Fibroblast of the conjunctiva (primary cell): ENCODE measurements at places on chromosomes 12 and 14.

DNA sequence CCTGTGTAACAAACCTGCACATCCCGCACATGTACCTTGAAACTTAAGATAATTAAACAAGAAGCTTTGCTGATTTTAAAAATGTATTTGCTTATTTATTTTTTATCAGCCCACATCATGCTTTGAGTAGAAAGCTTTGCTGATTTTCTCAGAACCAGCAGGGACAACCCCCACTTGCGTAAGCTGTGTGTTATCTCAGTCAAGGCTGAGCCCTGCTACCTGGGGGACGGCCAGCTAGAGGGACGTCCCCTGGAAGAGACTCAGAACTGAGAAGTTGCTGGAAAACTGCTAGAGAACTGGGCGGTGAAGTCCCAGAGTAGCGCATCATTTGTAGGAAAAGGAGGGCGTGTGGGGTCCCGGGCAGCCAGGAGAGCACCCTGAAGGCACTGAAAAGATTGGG, 4.1 kb upstream of the PLEK2 start:
- no peak for DNase-seq

DNA sequence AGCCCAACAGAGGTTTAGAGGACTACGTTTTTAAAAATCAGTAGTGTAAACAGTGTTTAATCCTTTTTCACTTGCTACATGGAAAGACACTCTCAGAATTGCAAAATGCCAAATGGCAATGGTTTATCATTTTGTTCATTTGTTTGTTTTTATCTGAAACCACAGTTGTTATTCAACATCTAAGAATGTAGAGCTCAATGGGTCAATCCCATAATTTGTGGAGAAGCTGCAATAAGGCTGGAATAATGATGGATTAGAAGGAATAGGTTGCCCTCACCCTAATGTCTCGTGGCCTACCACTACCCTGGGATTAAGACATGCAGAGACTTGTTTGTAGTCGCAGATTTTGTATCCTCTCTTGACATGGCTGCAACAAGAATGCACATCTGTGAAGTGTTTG, 115.7 kb downstream of the LLPH start:
- DNase-seq = no peak

GRCh38 chr12:13581031-13581430, 384.5 kb downstream of the EMP1 start:
- DNase-seq = no peak

DNA sequence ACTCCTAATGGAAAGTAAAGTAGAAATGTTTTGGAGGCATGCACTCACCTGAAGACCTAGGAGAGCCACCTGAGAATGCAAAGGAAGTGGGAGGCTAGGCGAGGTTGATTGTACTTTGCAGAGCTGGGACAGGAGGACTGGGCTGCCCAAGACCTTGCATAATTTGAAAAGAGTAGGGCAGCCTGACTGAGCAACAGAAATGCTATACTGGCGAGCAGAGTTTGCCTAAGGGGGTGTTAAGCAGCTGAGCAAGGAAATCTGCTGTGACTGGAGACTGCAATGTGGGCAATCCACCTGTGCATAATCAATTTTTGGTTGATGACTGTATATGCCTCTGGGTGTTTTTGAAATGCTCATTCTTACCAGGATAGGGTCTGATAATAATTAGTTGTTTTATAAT, 834.1 kb downstream of the TRHDE start:
- DNase-seq = no peak

DNA sequence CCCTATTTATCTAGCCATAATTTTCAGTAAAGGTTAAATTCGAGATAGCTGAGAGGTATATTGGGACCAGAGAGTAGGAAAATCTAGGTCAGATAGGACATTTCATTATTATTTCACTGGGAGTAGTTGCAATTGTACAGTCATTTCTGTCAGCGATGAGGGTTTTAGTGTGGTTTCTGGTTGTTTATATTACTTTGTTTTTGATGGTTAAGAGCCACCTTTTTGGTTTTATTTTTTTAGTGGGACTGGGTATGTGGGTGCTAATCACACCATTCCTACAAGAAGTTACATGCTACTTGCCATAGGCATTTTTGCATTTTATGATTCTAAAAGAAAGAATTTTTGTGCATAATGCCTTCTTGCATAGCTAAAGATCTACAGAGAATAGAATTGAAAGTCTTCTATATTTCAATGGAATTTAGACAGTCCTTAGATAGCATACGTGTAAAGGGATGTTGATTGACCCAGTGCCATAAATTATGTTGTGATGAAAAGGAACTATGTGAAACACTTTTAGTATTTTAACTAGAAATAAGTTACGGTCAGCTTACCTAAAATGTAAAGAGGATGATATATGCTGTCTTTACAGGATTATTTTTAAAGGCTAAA, 85.2 kb downstream of the KTN1 start:
- no peak for DNase-seq

DNA sequence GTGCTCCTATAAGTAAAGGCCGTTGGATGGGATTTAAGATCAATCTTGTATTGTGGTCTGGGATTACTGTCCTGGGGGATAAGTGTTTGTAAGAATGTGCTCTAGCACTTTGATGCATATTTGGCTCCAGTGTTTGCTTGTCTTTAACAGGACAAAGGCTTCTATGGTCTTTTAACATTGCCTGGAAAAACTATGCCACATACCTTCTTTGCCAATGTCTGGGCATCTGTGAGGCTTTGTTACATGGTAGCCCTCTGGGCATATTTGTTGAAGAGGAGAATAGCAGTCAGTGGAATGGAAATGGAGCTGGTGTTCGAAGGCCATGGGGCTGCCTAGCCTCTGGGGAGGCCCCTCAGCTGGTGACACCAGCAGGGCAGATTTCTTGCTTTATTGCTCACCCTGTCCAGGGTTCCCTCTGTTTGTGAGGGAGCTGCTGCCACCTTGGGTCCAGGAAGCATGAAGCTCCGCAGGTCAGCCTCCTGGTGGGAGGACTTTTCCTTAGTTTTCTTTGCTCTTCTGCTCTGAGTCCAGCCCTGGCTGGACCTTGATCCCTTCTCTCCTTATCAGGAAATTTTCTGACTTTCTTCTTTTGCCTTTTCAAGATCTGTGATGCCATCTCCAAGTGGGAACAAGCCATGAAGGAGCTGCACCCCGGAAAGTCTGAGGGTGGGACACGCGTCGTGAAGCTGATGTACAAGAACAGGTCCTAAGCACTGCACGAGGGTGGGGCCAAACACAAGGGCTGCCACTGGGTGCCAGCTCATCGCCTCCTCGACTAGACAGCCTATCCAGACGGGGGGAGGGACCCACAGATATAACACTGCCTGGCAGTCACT, 19.5 kb downstream of the PIGH start:
- no peak for DNase-seq

- DNase-seq = no peak
These were observed 294.4 kb downstream of the TMTC2 start for GRCh38 chr12:82981150-82981549.

- no peak for DNase-seq
These were observed 10.8 kb downstream of the C14orf132 start for GRCh38 chr14:96049932-96050331.

DNA sequence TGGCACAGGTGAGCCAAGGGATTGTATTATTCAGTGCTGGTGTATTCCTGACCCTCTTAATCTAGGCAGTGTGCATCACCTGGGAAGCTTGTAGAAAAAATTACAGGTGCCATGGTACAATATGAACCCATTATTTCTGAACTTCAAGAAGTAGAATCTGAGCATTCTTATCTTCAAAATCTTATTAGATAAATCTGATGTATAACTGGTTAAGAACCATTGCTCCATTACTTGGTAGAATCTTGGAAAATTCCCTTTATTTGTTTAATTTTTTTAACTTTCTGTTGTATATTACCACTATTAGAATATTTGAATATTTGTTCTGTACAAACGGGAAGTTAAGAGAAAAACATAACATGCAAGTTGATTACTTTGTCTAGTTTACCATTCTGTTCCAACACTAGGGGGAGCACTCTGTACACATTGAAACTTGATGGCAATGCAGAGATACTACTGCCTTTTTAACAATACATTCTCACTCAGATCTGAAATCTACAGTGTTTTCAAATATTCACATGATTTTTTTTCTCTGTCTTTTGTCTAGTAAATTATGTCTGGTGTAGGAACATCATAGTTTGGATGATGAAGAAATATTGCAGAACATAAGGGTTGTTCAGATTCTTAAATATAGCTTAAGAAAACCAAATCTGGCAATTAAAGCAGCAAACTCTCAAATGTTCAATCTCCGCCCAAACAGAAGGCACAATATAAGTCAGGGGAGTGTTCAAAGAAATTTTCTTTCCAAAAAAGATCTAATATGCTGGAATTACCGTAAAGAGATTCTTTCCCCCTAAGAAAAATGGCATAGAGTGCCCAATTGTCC, 196.6 kb downstream of the PCNX1 start:
- DNase-seq = peak; percentile 59

GRCh38 chr12:132723015-132723763, 12.5 kb downstream of the PGAM5 start:
- no peak for DNase-seq

DNA sequence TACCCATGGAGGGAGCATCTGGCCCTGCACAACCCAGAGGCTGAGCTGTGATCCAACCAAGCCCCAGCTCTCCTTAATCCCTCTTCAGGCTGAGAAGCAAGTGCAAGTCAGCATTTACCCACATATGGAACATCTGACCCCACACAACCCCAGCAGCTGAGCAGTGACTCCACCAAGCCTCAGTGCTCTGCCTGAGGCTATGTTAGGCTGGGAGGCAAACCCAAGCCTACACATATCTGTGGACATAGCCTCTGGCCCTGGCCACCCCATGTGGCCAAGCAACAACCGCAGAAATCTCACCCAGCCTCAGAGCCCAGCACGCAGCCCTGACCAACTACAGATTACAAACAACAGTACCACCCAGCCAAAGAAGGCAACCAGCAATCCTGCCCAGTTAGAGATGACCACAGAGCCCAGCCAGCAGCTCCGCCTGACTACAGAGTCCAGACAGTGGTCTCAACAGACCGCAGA, 142.8 kb downstream of the NUAK1 start:
- DNase-seq = no peak

DNA sequence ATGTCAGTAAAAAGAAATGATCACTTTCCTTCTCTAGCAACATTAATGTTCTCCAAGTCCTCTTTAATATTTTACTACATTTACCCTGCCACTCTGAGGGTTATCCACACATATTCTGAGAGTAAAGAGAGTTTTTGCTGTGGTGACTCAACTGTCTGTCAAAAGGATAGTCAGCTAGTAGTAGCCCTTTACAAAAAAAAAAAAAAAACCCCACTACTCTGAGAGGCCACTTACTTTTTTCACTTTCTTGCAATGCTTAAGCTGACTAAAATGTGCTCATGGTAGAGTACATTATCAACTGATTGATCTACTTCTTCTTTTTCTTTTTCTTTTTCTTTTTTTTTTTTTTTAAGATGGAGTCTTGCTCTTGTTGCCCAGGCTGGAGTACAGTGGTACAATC, 27.6 kb upstream of the PPM1A start:
- no peak for DNase-seq

GRCh38 chr12:5561846-5562245, 129.9 kb downstream of the NTF3 start:
- no peak for DNase-seq

DNA sequence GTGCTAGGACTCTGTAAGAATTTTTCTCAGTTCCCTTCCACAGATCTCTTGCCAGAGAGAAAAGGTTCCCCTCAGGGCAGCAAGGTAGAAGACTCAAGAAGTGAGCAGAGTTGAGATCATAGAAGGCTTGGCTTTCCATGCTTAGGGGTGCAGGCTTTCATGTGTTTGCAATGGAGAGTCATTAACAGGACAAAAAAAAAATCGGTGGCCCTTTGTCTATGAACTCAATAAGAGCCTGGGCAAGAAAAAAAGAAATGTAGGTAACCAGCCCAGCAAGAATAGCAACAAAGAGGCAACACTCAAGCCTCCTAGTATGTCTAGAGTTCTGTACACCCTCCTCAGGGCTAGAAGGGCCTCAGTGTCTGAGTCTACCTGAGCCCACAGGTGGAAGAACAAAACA, 23.4 kb upstream of the LRP6 start:
- DNase-seq = no peak

- no peak for DNase-seq
These were observed 37.3 kb upstream of the TRHDE start for GRCh38 chr12:72234886-72235285.

- peak; percentile 88 for DNase-seq
These were observed 101.1 kb downstream of the CRADD start for GRCh38 chr12:93778306-93778705.

DNA sequence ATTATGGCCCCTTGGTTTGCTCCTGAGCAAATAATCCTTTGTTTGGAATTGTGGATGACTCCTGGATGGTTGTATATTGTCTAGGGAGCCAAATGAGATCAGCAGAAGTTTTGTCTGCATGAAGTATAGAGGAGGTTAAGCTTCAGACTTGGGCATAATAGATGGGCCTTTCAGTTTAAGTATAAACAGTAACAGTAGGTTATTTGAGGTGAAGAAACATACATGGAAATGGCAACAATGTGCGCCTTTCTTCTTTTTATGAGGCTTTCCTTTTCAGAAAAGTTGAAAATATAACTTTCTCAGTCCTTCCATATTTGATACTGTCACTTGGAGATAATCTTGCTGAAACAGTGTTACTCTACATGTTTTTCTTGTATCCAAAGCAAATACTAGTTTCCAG, 63.7 kb upstream of the PPP1R12A start:
- no peak for DNase-seq

DNA sequence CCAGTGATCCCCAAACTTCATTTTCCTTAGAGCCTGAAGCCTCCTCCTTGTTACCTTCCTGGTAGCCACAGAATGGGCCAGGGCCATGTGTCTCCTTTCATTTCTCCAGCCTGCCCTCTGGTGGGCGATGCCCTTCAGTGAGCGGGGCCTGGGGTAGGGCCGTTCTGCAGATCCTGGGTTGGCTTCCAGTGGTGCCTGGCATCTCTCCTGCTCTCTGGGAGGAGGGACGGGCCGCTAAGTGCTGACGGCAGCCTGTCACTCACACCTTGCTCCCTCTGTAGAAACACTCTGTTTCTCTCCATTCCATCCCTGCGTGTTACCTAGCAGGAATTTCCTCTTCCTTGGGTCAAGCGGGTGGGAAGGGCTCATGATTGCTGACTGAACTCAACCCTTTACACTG, 232.1 kb downstream of the CACNA1C start:
- DNase-seq = peak; percentile 73

- no peak for DNase-seq
These were observed 10.9 kb upstream of the PCED1B start for GRCh38 chr12:47068539-47068938.

- no peak for DNase-seq
These were observed 24.3 kb downstream of the TSPAN9 start for GRCh38 chr12:3101309-3102024.

DNA sequence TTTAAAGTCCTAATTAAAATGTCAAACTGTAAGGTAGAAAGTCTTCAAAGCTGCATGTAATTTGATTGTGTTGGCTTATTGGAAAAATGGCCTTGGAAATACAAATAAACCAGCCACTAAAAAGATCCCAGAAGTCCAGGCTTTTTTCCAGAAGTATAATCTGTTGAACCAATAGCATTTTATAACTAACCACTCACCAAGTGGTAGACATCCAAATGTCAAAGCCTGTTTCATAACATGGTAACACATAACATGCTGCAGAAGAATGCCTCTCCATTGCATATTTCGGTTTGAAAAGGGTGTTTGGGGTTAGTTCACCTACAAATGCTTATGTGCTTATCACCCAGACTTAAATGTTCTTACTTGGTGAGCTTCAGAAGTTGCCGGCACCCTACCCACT, 183.7 kb upstream of the DIO2 start:
- DNase-seq = no peak

GRCh38 chr14:39446131-39446744, 14.0 kb upstream of the FBXO33 start:
- no peak for DNase-seq

GRCh38 chr14:104573930-104574329, 5.6 kb upstream of the C14orf180 start:
- no peak for DNase-seq

- peak; percentile 71 for DNase-seq
These were observed 28.2 kb upstream of the SMUG1 start for GRCh38 chr12:54216797-54217661.

- DNase-seq = no peak
These were observed 255.3 kb downstream of the RAD51B start for GRCh38 chr14:68074765-68075381.
